ENCODE measurements at places on chromosomes 1 and 21.

DNA sequence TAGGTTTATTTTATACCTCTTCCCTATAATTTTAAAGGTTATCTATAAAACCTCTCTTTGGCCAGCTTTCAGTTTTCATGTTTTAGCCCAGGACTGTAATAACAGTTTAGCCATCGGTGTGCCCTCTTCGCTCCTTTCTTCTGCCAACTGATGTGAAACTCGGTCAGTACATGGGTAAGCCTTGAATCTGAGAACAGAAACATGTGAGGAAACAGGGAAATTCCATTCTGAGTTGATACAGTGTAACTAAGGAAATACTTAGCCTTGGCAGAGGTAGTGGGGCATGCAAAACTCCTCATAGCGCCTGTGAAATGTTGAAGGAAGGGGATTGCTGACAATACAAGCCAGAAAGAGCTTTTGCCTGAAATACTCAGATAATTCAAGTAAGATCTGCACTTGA lies 465.2 kb downstream of the NCAM2 start:
- no peak for DNase-seq

DNA sequence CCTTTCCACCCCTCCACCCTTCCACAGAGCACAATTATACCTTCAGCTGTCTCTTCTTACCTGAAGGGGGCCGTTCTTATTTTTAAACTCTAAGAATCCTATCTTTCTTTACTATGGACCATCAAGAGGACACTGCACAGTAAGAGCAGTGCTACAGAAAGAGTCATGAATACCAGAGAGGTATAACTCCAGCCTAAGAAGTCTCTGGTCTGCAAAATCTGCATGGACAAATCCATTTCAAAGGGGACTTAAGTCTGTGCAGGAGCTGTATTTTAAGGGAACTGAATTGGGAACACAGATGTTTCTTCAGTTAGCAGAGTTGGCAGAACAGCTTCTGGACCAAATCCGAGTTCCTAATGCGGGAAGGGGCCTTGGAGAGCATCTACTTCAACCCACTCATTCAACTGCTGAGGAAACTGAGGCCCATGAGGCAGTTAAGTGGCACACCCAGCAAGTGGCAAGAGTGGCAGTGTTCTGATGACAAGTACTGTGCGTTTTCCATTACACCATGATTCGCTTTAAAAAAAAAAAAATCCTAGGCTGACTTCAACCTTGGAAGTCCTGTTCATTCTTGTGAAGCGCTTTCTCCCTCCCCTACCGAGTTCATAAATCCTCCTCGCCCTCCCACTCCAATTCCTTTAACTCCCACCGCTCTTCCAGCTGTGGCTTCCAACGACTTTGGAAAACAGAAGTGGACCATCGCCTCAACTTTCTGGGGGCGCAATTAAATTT lies 1.8 kb downstream of the PLPP3 start:
- DNase-seq: peak; percentile 27

- DNase-seq: no peak
These were observed 876 bp downstream of the ALDH9A1 start for GRCh38 chr1:165697491-165697880.

DNA sequence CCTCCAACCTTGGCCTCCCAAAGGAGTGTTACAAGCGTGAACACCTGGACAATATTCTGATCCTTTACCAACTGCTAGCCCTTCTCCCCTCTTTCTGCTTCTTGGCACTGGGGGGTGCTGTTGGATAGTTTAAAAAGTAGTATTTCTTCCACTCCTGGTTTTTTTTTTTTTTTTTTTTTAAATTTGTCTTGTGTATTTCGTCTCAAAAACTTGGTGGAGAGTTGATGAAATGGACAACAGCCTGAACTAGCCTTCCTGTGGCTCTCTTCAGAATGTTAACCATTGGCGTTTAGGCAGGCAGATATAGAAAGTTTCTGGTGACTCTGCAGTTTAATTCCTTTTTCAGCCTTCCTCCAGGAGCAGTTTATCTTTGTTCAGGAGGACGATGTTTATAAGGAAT lies 69.7 kb upstream of the USP24 start:
- DNase-seq: peak; percentile 60

DNA sequence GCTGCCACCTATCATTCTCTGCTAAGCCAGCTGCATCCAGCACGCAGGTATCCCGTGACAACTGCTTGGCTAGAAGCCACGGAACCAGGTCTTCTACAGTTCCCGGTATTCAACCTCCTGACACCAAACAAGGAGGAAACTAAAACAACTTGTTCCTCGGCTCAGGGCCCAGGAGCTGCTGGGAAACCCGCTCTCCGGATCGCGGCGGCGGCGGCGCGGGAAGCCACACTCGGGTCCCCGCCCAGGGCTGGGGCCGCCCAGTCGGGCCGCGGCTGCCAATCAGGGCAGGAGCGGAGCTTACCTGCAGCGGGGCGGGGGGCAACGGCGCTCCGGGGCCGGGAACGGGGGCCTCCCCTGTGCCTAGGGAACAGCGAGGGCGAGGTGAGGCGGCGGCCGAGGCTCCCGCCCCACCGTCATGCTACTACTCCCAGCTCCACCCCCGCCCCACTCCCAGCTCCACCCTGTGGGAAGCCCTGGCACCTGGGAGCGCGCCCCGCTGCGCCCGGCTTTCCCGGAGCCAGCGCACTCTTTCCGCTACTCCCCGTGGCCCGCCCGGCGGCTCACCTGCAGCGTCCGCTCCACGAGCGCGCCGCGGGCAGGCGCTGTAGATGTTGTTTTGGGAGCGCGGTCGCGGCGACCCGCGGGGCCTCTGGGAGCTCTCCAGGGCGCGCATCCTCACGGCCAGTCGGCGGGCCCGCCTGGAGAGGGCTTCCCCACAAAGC lies 12.1 kb downstream of the IL24 start:
- no peak for DNase-seq

- DNase-seq: no peak
These were observed 1.7 kb downstream of the TMEM125 start for GRCh38 chr1:43271186-43272118.

DNA sequence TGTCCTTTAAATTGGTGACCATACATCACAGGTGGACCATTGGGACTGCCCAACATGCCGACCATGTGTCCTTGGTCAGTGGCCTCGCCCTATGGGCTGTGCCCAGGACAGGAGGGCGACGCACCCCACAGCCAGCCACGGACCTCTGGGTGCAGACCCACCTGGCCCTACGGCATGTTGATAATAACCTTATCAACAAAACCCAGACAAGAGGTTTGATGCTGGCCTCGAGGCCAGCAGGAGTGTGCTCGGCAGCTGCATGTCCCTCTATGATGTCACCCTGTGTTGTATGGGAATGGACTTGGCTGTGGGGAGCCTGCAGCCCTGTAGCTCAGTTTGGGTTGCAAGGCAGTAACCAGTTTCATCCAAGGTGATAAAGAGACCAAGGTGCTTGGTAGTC lies 32.1 kb downstream of the SLC37A1 start:
- no peak for DNase-seq

DNA sequence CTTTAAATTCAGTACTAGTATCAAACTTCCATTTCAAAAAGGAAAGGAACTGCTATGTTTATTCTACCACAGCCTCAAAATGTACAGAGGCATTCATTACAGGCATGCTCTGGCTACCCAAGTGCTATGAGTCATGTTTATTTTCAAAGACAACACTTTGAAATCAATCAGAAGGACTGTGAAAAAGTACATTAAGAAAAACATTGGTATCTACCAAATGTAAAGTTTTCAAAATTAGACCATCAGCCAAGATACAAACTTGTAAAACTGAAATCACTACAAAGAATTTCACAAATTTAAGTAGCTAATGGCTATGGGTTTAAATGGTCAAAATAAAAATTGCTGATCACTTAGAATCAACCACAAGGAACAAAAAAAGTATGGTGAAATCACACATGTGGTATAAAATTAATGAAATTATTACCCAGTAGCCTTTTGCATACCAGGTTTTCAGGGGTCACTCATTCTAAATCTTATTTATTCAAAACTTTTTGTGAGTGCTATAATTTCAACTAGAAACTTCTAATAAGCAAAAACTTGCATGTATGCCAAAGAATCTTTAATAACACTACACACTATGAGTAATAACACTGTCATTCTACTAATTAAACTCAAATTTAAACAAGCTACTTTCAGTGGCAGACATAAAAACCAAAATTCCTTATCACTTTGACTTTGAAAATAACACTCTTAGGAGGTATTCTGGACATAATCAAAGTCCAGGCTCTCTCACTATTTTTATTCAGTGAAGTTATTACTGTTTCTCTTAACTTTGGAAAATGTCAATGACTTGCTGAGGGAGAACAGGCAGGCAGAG lies 49.2 kb downstream of the ENAH start:
- DNase-seq: peak; percentile 82

GRCh38 chr1:226312065-226312464 lies 3.1 kb upstream of the LIN9 start:
- no peak for DNase-seq

DNA sequence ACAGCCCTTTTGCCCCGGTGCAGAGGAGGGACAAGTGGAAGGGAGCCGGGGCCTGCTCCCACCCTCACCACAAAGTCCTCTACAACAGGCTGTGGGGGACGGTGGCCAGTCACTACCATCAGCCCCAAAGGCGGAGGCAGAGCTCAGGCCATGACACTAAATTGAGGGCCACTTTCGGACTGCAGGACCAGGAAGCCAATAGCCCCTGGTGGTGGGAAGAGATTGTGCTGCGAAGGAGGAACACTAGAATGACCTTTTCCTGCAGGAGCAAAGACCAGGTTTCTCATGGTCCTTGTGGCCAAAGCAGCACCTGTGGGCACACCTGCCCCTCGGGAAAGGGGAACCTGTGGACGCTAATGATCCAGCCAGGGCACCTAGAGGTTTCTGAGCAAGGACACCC lies 30.3 kb downstream of the ACTA1 start:
- DNase-seq: no peak

DNA sequence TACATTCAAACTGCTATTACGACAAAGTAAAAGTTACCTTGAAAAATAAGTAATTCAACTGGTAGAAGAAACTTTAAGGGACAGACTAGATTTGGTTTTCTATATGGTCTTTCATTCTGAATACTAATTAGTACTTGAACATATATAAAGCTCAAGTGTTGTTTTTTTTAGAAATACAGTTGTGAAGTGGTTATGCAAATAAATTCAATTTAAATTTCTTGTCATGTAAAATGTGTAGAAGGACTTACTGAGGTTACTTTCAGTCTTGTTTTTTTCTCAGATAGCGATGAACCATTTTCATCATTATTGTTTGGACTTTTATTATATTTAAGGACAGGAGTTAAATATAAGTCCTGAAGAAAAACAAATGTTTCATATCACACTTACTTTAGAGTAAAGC lies 24.4 kb downstream of the HS2ST1 start:
- no peak for DNase-seq

GRCh38 chr1:60035921-60036320 lies 37.6 kb downstream of the C1orf87 start:
- peak; percentile 18 for DNase-seq

DNA sequence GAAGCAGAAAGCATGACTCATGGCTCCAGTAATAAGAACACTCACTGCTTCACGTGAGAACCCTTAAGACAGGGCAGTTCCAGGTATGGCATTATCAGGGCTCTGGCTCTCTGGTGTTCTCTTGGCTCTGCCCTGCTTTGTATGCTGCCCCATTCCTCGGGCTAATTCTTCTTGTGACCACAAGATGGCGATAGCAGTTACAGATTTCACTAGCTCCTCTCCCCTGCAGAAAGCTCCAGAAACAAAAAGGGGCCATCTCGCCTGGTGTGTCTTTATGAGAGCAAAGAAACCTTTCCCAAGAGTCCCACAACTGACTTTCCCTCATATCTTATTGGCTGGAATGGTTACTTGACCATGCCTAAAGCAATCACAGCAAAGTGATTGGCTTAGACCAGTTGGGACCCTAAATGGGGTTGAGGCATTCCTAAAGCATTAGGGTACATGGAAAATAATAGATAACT lies 60.1 kb downstream of the F3 start:
- DNase-seq: peak; percentile 66

DNA sequence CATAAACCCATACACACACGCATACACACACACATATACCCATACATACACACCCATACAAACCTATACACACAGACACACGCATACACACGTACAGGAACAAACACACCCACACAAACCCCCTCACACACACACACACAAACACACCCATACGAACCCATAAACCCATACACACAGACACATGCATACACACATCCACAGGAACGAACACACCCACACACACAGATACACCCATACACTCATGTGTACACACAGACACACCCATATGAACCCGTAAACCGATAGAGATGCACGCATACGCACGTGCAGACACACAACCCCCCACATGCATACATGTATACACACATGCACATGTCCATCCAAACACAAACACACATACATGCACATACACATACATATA lies 9.5 kb downstream of the WNT9A start:
- DNase-seq: no peak

DNA sequence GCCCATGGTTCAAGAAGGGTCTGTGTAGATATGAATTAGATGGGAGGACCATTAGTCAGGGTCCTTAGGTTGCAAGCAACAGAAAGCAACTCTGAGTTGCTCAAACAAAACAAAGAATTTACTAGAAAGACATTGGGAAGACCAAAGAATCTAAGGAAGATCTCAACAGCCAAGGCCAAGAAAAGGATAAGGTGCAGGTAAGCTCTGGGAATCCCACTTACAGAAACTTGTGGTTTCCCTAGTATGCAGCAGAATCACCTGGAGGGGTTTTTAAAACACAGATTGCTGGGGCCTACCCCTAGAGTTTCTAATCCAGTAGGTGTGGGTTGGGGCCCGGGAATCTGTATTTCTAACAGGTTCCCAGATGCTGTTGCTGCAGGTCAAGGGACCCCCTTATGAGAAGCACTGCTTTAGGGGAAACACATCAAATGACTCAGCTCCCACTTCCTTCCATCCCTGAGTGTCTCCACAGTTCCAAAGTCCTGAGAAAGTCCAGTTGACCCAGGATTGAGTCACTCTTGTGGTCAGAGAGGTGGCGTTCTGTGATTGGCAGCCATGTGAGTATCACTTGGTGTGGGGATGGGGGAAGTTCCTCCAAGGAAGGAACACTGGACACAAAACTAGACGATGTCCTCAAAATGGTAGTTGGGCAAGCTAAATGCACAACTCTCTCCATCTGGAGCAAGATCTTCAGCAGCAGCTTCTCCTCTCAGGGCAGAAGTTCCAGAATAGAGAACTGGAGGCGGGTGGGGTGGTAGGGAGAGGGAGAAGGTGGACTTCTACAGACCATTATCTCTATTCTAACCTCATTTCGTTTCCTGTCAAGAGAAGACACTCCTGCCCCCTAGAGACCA lies 24.2 kb upstream of the EYA3 start:
- peak; percentile 65 for DNase-seq

DNA sequence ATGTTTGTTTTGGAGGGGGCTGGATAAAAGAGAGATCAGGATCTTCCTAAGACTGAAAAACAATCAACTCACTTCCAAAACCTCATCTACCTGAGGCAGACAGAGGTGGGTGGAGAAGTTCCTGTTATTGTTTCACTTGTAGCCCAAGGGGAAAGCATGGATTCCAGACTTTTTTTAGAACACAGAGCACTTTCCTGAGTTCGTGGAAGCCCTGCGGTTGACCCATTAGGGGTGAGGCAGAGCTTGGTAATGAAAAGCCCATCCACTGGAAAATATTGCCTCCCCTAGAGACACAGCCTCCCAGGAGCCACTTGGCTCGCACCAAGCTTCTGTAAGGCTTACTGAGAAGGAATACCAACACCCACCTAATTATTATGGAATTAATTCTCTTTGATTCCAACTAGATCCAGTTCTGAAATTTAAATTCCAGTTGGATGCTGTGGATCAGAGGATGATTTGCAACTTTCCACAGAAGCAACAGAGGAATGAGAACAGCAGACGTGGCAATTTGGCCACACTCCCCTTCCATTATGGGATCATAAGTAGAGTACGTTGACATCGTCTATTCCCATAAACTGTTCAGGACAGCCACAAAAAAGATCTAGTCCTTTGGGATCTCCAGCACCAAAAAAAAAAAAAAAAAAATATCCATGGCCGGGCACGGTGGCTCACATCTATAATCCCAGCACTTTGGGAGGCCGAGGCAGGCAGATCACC lies 4.1 kb upstream of the PEF1 start:
- peak; percentile 34 for DNase-seq

Data from fibroblast of skin of back (primary cell).